ENCODE measurements at places on chromosomes 6 and 20.

- DNase-seq, result no peak
Observed at GRCh38 chr6:12325872-12326271, 35.7 kb downstream of the EDN1 start.

DNA sequence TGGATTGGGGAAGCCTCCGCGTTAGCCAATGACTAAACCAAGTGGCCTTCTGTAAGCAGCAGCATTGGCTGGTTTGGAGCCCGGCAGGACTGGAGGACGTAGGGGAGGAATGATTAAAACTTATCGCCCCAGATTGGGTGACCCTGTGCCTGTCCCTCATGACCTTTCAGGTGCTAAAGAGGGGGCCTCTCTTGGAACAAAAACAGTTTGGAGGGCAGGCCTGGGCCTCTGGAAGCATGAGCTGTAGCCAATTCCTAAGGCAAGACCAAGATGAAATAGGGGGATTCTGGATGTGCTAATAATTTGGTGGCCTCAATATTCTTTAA is 1.4 kb downstream of the GMPR start:
- no peak for DNase-seq

DNA sequence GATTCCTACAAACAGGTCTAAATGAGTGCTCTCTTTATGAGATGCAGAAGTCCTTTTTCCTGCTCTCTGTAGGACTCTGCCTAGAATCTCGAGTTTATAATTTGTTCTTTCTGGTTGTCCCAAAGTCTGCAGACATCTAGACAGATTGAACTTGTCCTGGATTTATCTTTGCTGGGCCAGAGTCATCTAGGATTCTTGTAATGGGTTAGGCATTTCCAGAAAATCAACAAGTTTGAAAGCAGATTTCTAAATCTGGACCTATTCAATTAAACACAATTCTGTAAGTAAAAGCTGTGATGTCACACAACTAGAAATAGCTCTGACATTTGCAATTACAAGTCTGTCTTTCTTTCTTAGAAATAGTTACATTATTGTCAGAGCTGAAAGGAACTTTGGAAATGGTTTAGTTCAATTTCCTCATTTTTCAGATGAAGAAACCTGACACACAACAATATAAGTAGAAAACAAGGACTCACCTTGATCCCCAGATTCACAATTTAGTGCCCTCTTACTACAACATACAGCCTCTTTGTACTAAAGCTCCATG is 4.2 kb upstream of the RSPO3 start:
- no peak for DNase-seq

GRCh38 chr6:131061041-131061750 is 1.8 kb downstream of the EPB41L2 start:
- no peak for DNase-seq

- DNase-seq, result no peak
Observed at GRCh38 chr6:75491291-75491690, 2.3 kb downstream of the FILIP1 start.

DNA sequence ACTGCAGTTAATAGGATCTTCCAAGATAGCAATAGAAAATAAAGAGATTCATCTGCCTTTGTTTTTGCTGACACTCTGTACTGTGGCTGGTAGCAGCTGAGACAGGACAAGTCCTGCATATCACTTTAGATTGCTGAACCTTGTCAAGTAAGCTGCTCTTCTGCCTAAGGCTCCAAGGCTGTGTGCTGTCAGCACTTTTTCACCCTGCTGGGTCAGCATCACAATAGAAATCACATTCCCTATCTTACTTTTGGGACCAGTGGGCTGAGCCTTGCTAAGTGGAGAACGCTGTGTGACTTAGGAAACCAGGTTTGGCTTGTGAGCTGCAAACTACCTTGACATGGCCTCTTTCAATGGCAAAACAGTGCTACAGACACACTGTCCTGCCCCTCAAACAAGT is 263.9 kb downstream of the FRK start:
- DNase-seq, result no peak

DNA sequence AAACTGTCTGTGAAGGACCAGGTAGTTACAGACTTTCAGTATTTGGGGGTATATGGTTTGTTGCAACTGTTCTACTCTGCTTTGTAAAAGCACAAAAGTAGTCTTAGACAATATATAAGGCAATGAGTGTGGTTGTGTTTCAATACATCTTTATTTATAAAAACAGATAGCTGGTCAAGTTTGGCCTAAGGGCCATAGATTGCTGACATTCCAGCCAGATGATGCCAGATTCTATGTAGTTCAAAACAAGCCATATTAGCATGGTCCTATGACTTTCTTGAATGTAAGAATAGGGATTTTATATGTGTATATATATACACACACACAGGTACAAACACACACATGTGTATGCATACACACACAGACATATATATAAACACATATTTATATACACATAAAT is 201.8 kb downstream of the GRIK2 start:
- DNase-seq, result no peak

- no peak for DNase-seq
Observed at GRCh38 chr6:23173234-23173633, 603.9 kb downstream of the HDGFL1 start.

DNA sequence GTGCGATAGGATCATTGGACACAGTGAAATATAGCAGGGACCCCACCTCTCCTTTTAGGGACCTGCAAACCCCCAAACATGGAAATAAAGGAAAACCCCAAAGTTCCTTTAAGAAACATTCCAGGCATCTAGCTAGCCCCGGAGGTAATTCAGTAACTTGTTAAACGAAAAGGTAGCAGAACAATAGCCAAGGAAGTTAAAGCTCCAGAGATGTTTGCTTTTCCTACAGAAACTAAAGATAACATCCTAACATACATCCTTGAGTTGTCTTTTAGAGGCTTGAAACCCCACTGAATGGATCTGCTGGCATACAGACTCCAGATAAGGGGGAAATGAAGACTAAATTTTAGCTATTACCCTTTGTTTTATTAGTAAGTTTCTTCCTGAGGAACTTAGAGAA is 51.0 kb downstream of the FAM184A start:
- DNase-seq, result no peak

DNA sequence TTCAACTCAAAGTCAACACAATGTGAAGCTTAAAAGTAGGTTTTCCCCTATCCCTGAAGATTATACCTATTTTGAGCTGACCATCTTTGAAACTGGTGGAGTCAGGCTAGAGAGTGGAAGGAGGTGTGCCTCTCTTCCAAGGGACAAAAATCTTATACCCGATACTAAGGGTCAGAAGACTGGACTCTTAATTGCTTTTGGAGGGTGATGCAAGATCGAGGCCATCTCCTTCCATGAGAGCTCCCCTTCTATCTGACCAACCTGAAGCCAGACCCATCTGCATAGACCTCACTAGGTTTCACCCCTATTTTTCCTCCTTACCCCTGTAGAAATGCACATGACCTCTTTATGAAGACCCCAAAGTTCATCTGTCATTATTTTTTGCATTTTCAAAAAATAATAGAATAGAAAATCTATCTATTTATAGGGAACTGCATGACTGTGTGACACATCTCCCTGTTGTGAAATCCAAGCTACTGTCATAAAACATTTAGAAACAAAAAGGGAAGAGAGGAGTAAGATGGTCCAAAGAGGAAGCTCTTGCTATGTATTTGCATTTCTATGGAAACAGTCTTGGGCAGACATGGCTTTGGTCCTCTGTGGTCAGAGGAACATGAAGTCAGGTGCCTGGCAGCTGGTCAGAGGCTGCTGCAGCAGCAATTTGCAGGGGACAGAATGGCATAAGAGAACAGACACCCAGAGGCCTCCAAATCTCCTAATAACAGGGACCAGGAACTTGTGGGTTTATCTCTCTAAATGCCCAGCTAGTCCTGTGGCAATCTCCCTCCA is 349.2 kb downstream of the MAFB start:
- no peak for DNase-seq

- DNase-seq, result no peak
Observed at GRCh38 chr6:153790048-153790447, 249.0 kb upstream of the OPRM1 start.

- DNase-seq, result no peak
Observed at GRCh38 chr20:14478126-14478525, 140.7 kb upstream of the FLRT3 start.

DNA sequence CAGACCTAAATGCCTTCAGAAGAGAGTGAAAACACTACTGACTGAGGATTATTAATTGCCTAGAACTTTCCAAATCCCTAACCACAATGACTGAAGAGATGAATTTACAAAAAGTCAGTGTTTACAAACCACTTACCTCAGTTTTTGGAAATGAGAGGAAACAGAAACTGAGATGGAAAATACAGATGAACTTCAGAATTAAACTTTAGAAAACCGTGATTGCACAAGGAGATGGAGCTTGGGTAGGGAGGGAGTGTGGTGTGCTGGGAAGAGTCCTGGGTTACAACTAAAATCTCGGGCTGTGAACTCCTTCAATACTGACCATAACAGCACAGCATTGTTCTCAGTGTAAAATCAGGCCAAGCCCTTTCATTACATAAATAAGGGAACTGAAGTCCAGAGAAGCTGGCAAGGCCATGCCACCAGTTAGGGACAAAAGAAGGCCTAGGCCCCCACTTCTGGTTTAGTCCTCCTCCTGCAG is 4.0 kb downstream of the ELMO2 start:
- DNase-seq, result no peak

- no peak for DNase-seq
Observed at GRCh38 chr6:31935823-31936222, 8.3 kb downstream of the C2 start.

DNA sequence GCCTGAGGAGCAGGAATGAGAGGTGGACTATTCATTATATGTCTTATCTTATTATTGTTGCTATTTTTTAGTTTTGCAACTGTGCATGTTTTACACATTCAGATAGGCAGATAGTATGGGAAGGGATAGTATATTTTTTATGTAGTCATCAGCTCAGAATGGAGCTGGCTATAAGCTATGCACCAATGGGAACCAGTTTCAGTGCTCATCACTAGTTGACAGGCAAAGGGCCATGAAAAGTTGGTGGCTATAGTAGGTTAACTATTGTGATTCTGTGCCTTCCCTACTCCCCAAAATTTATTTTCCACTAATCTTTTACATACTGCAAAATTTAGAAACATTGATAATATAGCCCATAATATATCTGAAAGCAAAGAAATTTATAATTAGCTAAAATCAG is 5.3 kb upstream of the UBD start:
- no peak for DNase-seq

- DNase-seq, result peak; percentile 58
Observed at GRCh38 chr6:149454346-149454848, 30.4 kb downstream of the ZC3H12D start.

DNA sequence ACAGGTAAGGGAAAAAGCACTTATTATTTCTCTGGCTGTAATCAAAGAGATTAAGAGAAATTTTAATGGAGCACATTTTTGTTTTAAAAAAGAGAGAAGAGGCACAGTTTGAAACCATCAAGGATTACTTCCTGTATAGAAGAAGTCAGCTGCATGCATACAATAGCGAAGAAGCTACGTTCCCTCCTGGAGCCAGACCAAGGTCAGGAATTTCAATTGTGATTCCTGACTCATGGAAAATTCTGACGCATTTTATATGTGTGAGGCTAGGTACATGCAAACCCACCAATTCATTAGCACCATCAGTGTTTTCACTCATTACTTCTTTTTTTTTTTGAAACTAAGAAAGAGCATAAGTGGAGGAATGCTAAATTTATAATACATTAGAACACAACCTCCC is 232.7 kb upstream of the SGK1 start:
- DNase-seq, result no peak

GRCh38 chr6:144283646-144284477 is 1.3 kb upstream of the UTRN start:
- no peak for DNase-seq

DNA sequence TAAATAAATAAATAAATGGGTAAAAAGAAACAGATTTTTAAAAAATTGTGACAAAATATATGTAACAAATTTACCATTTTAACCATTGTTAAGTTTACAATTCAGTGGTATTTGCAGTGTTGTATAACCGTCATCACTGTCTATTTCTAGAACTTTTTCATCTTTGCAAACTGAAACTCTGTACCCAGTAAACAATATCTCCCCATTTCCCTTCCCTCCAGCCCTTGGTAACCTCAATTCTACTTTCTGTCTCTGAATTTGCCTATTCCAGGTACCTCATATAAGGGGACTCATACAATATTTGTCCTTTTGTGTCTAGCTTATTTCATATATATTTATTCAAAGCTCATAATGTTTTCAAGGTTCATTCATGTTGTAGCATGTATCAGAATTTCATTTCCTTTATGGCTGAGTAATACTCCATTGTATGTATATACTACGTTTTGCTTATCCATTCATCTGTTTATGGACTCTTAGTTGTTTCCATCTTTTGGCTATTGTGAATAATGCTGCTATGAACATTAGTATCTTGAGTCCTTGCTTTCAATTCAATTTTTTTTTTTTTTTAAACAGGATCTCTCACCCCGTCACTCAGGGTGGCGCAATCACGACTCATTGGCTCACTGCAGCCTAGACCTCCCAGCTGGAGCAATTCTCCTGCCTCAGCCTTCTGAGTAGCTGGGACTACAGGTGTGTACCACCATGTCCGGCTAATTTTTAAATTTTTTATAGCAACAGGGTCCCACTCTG is 8.9 kb downstream of the MANBAL start:
- DNase-seq, result no peak

GRCh38 chr20:57275334-57275733 is 8.9 kb upstream of the BMP7 start:
- no peak for DNase-seq

DNA sequence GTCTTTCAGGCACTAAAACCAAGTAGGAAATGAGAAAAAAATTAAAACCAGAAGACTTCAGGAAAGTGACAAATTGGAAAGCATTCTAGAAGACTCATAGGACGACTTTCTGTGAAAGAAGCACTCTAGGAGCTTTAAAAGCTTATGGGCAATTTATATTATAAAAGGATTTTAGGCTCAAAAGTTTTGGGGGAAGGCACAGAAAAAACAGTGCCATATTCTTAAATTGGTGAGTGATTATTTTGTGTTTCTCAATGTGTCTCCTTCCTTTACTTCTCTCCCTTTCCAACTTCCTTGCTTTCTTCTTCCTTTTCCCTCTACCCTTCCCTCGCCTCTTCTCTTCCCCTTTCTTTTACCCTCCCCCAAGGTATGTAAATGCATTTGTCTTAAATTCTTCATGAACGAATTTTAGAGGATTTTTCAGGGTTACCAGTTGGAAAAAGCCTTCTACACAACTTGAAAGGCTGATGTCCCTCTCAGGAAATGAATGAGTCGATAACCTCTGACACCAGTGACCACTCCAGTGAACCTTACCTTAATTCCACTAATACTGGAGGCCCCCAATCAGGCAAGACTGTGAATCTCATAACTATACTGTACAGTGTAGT is 2.6 kb upstream of the LIN28B start:
- DNase-seq, result no peak
